ENCODE measurements at places on chromosomes 1 and 21.

DNA sequence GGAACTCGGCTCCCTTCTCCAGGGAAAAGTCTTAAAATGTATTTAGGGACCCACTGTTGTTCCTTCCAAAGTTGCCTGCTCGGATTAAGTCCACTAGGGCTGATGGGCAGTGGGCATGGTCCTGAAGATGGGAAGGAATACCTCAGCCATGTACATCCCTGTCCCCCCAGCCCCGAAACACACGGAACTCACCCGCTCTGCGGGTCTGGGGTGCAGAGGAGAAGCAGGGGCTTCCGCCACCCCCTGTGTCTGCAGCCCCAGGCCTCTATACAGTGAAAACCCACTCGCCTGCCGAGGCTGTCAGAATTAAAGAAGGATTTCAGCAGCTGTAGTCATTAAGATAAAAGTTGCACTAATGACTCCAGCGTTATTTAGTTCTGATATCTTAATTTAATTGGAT lies 212.6 kb upstream of the VAMP3 start:
- no peak for DNase-seq
- no peaks in the 10 kb centered on the region for H3K4me1 ChIP-seq
- no peak overlapping the region for H3K4me3 ChIP-seq
- H3K27ac ChIP-seq: no peak overlapping the region

GRCh38 chr1:234326497-234327366 lies 46.5 kb upstream of the COA6 start:
- H3K27ac ChIP-seq: peak overlapping the region; percentile 47
- H3K36me3 ChIP-seq: no peaks in the 10 kb centered on the region
- peak; percentile 35 for DNase-seq
- peaks cover 13% of the 10 kb centered on the region for H3K27me3 ChIP-seq

- H3K4me3 ChIP-seq: no peak overlapping the region
- H3K36me3 ChIP-seq: peaks cover 61% of the 10 kb centered on the region
- H3K27ac ChIP-seq: no peak overlapping the region
- no peak for DNase-seq
- no peaks in the 10 kb centered on the region for H3K27me3 ChIP-seq
- H3K4me1 ChIP-seq: peaks cover 4% of the 10 kb centered on the region
Observed at GRCh38 chr1:84960371-84960770, 36.5 kb downstream of the MCOLN2 start.

DNA sequence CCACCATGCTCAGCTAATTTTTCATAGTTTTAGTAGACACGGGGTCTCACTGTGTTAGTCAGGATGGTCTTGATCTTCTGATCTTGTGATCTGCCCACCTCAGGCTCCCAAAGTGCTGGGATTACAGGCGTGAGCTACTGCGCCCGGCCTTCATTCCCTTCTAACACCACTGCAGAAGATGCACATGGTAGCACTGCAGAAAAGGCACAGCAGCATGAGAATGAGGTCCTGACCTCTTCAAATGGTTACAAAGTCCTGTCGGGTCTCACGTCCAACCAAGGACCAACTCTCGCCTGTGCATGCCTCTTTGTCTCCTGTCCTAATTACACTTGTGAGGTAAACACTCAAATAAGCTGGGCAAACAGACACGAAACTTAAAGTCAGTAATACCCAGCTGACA lies 83.0 kb upstream of the GCLM start:
- no peak for DNase-seq
- no peaks in the 10 kb centered on the region for H3K4me1 ChIP-seq
- no peak overlapping the region for H3K4me3 ChIP-seq
- H3K36me3 ChIP-seq: no peaks in the 10 kb centered on the region

DNA sequence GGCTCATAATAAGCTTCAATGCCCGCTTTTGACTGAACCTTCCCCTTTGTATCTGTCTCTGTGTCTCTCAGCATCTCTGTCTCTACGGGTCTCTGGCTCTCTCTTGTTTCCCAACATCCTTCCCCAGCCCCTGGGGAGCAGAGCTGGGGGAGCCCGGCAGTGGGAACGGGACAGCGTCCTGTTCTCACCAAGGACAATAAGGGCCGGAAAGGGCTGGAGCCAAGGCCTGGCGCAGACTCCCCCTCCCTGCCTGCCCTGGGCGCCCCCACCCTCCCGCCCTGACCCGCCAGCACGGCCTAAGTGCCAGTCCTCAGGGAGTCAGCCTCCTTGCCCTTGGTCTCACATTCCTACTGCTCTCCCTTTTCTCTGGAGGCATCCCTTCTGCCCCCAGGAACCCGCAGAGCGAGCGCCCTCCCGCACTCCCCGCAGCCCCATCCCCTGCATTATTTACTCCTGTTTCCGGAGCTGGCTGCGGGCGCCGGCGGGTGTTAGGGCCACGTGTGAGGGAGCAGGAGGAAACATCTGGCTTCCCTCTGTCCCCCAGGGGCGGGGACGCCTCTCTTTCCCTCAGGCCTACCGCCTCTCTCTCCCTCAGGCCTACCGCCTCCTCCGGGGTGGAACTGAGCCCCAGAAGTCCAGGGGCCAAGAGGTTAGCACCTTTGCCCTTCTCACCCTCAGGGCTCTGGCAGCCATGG lies 6.5 kb downstream of the KRTCAP2 start:
- H3K36me3 ChIP-seq: peaks cover 16% of the 10 kb centered on the region
- peak overlapping the region; percentile 37 for H3K27ac ChIP-seq
- H3K4me1 ChIP-seq: peaks cover 18% of the 10 kb centered on the region
- H3K4me3 ChIP-seq: peak overlapping the region; percentile 80
- no peaks in the 10 kb centered on the region for H3K27me3 ChIP-seq
- DNase-seq: no peak

DNA sequence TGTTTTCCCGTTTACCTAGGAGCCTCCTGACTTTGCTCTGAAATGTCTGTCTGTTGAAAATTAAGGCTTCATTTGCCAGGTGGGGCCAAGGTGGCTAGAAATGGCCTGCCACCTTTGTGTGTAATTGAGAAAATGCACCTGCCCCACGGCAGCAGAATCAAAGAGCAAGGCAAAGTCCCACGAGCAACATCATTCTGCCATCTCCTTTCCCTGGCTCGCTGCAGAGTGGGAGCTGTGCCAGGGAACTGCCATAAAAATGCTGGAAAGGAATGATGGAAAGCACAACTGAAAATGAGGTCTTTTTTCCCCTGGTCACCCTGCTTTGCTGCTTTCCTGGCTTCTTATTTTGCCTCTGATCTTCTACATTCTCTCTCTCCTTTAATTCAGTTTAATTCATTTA lies 5.5 kb upstream of the OLFML2B start:
- H3K27me3 ChIP-seq: peaks cover 41% of the 10 kb centered on the region
- no peak overlapping the region for H3K27ac ChIP-seq
- no peak for DNase-seq
- no peak overlapping the region for H3K4me3 ChIP-seq

- no peaks in the 10 kb centered on the region for H3K27me3 ChIP-seq
- peak overlapping the region; percentile 29 for H3K4me3 ChIP-seq
- peaks cover 36% of the 10 kb centered on the region for H3K4me1 ChIP-seq
- H3K36me3 ChIP-seq: no peaks in the 10 kb centered on the region
- H3K27ac ChIP-seq: peak overlapping the region; percentile 71
- DNase-seq: no peak
Observed at GRCh38 chr1:225660544-225660946, 7.6 kb upstream of the ENAH start.

- peaks cover 75% of the 10 kb centered on the region for H3K36me3 ChIP-seq
- no peak overlapping the region for H3K27ac ChIP-seq
- no peaks in the 10 kb centered on the region for H3K27me3 ChIP-seq
- H3K4me1 ChIP-seq: no peaks in the 10 kb centered on the region
- DNase-seq: no peak
Observed at GRCh38 chr1:100502052-100502792, 35.7 kb upstream of the GPR88 start.

DNA sequence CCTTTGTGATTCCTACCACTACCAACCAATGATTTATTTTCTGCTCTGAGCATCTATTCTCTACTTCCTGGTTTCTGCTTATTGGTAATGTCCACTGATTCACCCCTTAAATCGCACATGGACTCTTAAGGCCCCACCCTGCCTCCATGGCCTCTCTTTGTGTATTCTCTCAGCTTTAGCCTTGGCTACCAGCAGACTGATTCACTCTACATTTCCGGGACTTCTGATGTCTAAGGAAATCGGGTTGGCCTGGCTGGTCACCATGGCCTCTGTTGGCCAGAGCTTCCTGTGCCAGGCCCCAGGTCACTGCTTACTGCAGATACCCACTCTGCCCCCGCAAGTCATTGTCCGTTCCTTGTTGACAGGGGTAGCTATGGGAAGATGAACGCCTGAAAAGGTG lies 40.9 kb downstream of the PDPN start:
- H3K36me3 ChIP-seq: no peaks in the 10 kb centered on the region
- peaks cover 24% of the 10 kb centered on the region for H3K27me3 ChIP-seq
- H3K4me3 ChIP-seq: no peak overlapping the region
- H3K27ac ChIP-seq: no peak overlapping the region

GRCh38 chr1:182765391-182765790 lies 24.2 kb upstream of the NPL start:
- H3K36me3 ChIP-seq: peaks cover 2% of the 10 kb centered on the region
- no peak for DNase-seq

DNA sequence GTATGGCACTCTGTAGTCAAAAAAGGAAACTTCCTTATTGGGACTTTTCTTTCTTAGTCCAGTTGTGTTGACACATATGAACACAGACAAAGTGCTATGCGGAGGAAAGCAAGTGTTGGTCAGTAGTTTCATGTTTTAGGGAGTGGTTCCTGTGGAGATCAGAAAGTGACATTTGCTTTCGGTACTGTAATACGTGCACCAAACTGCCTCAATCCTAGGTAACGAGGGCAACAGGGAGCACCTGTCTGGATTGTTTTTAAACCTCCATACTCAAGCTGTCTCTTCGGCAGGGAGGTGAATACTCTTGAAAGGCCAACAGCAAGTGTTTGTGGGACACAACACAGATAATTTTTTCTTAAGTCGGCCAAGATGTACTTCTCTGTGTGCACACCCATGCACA lies 9.1 kb downstream of the RHOU start:
- H3K4me1 ChIP-seq: no peaks in the 10 kb centered on the region
- H3K27me3 ChIP-seq: peaks cover 28% of the 10 kb centered on the region
- H3K27ac ChIP-seq: no peak overlapping the region
- H3K4me3 ChIP-seq: no peak overlapping the region
- H3K36me3 ChIP-seq: no peaks in the 10 kb centered on the region

GRCh38 chr1:208950206-208950605 lies 633.3 kb upstream of the CAMK1G start:
- H3K4me3 ChIP-seq: no peak overlapping the region
- no peaks in the 10 kb centered on the region for H3K4me1 ChIP-seq
- no peaks in the 10 kb centered on the region for H3K36me3 ChIP-seq
- no peaks in the 10 kb centered on the region for H3K27me3 ChIP-seq
- no peak for DNase-seq

- H3K4me3 ChIP-seq: peak within 1 kb of the TSS; percentile 74
- peak within 1 kb of the TSS; percentile 53 for H3K27ac ChIP-seq
- DNase-seq: peak; percentile 70
- H3K36me3 ChIP-seq: peaks cover 31% of the 10 kb centered on the region
- H3K27me3 ChIP-seq: no peaks in the 10 kb centered on the region
Observed at GRCh38 chr1:155320661-155321617, at the start of gene RUSC1. RUSC1 (plus strand) TSS chr1:155320894; CDS start chr1:155321774, 880 bp downstream.

DNA sequence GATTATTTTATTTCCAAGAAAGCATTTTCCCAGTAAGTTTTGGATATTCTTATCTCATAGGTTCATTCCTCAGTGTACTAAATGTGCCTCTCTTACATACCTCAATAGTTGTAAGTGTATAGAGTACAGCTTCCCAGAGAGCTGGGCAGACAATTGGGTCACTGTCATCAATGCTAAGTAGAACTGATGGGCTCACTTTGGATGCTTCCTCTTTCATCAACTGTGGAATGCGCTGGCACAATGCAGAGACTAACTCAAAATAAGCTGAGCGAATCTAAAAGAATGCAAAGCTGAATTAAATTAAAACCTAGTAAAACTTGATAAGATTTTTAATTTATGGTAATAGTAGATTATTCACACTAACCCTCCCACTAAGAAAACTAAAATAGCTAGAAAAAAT lies 21.5 kb downstream of the LTN1 start:
- DNase-seq: no peak
- peaks cover 81% of the 10 kb centered on the region for H3K36me3 ChIP-seq
- no peaks in the 10 kb centered on the region for H3K4me1 ChIP-seq
- no peak overlapping the region for H3K4me3 ChIP-seq
- no peaks in the 10 kb centered on the region for H3K27me3 ChIP-seq

- H3K4me3 ChIP-seq: no peak overlapping the region
- peaks cover 18% of the 10 kb centered on the region for H3K27me3 ChIP-seq
- H3K27ac ChIP-seq: no peak overlapping the region
- DNase-seq: no peak
Observed at GRCh38 chr1:25702101-25702775, 85.6 kb downstream of the MAN1C1 start.

- no peaks in the 10 kb centered on the region for H3K27me3 ChIP-seq
- H3K27ac ChIP-seq: no peak overlapping the region
- H3K4me3 ChIP-seq: no peak overlapping the region
Observed at GRCh38 chr1:223298701-223299100, 65.3 kb downstream of the SUSD4 start.

DNA sequence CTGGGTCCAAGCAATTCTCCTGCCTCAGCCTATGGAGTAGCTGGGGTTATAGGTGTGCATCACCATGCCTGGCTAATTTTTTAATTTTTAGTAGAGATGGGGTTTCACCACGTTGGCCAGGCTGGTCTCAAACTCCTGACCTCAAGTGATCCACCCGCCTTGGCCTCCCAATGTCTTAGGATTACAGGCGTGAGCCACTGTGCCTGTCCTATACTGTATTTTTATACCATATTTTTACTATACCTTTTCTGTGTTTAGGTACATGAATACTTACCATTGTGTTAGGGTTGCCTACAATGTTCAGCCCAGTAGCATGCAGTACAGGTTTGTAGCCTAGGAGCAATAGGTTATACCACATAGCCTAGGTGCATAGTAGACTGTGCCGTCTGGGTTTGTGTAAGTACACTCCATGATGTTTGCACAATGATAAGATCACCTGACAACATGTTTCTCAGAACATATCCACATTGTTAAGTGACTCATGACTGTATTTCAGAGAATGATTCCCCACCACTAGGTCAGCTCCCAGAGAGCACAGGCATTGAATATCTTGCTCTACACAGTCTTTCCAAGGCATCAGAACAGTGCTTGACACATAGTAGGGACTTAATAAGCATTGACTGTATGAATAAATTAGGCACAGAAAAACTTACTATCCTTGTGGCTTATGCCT lies 6.0 kb upstream of the CITED4 start:
- no peaks in the 10 kb centered on the region for H3K4me1 ChIP-seq
- H3K27ac ChIP-seq: no peak overlapping the region
- H3K27me3 ChIP-seq: peaks cover 9% of the 10 kb centered on the region
- no peak overlapping the region for H3K4me3 ChIP-seq
- H3K36me3 ChIP-seq: no peaks in the 10 kb centered on the region

Measured in activated B cell treated with CpG ODN at 0.5 μM for 24 hours (primary cell).